ENCODE measurements at places on chromosomes 6 and 20. TPM values are rescaled to one million over a fixed set of nuclear protein-coding genes. Genes with fewer than 3 reads are reported as not detected.

DNA sequence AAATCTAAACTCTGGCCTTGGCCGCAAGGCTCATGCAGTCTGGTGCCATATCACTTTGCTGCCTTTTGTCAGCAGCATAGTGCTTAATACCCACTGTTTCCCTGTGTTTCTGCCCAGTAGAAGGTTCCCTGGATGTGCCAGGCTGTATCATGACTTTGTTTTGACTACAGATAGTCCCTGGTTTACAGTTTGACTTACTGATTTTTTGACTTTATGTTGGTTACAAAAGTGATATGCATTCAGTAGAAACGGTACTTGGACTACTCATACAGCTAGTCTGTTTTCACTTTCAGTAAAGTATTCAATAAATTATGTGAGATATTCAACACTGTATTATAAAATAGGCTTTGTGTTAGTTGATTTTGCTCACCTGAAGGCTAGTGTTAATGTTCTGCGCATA is 19.0 kb downstream of the RALY start:
- peaks cover 49% of the 10 kb centered on the region for H3K4me1 ChIP-seq
- H3K27me3 ChIP-seq, result no peaks in the 10 kb centered on the region
- no peaks in the 10 kb centered on the region for H3K36me3 ChIP-seq
- H3K4me3 ChIP-seq, result no peak overlapping the region
- no peak overlapping the region for H3K27ac ChIP-seq

- H3K36me3 ChIP-seq, result no peaks in the 10 kb centered on the region
- H3K4me1 ChIP-seq, result peaks cover 21% of the 10 kb centered on the region
- no peak overlapping the region for H3K4me3 ChIP-seq
- DNase-seq, result no peak
Measured at GRCh38 chr6:25401711-25402110, 122.5 kb downstream of the CARMIL1 start.

GRCh38 chr6:84685983-84686584 is 78.3 kb downstream of the TBX18 start:
- no peak overlapping the region for H3K27ac ChIP-seq
- H3K27me3 ChIP-seq, result no peaks in the 10 kb centered on the region
- no peaks in the 10 kb centered on the region for H3K36me3 ChIP-seq
- peak; percentile 29 for DNase-seq
- no peak overlapping the region for H3K4me3 ChIP-seq

Gene CDC25B
- total RNA-seq, result 22.9 TPM

DNA sequence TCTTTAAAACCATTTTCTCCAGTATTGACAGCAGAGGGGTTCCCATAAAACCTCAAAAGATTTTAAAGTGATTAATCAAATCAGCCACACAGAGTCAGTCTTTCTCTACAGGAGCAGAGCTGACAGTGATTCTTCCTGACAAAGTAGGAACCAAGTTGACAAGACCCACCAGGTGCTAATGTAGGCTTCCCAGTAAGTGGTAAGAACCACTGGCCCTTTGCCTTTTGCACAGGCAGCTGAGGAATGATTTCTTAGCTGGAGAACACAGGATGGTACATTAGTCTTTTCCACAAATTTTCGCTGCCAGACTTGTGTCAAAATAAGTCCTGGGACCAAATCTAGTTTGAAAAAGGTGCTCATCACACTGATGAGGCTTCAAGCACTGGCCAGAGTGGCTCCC is 95.8 kb downstream of the ARMC2 start:
- H3K4me3 ChIP-seq, result no peak overlapping the region
- no peaks in the 10 kb centered on the region for H3K36me3 ChIP-seq
- H3K27me3 ChIP-seq, result no peaks in the 10 kb centered on the region
- no peak overlapping the region for H3K27ac ChIP-seq
- DNase-seq, result no peak

Gene SAMD5
- 0.09 TPM for total RNA-seq

Gene IL17A
- not detected for total RNA-seq

DNA sequence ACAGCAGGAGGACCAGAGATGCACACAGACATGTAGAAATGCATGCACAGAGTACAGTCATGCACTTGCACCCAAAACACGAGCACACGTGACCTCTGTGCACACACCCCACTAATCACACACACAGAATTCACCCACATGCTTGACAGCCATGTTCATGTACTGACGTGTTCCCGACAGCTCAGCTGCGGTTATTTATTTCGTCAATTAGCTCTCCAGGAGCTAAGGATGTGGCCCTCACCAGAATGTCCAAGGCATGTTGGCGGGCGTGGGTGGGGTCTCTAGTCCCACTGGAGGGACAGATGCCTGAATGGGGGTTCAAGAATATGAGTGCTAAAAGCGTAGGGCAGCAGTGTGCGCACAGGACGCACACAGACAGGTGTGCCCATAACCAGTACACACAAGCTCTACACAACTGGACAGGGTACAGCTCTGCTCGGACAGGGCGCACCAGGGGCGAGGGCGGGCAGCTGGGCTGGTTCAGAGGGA is 571 bp upstream of the PRPF6 start:
- H3K36me3 ChIP-seq, result no peaks in the 10 kb centered on the region
- H3K4me1 ChIP-seq, result peaks cover 18% of the 10 kb centered on the region
- no peak overlapping the region for H3K27ac ChIP-seq
- H3K4me3 ChIP-seq, result peak overlapping the region; percentile 86

All from neural progenitor cell (in vitro differentiated cells).